ENCODE measurements at places on chromosomes 7 and 10. TPM values are rescaled to one million over a fixed set of nuclear protein-coding genes. Genes with fewer than 3 reads are reported as not detected.

DNA sequence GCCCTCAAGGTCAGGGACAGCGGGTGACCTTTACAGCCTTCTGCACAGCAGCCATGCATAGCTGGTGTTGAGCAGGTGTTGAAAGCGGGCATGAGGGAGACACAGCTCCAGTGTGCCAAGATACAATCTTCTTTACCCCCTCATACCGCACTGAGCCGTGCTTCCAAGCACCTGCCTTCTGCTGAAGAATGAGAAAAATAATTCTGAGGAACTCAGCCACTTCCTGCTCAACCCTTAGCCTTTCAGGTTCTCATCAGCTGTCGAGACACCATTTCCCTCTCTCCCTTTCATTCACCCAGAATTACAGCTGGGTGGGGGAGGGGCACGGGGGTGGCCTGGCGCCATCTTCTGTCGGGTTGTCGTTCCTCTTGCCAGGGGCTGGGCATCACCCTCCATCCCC lies 58.6 kb downstream of the COL13A1 start:
- DNase-seq: no peak

- no peak for DNase-seq
Observed at GRCh38 chr7:44964384-44964830, 14.4 kb downstream of the MYO1G start.

CYP26A1 gene
- total RNA-seq: not detected

- DNase-seq: no peak
Observed at GRCh38 chr10:82234173-82234572, 359.2 kb downstream of the NRG3 start.

DNA sequence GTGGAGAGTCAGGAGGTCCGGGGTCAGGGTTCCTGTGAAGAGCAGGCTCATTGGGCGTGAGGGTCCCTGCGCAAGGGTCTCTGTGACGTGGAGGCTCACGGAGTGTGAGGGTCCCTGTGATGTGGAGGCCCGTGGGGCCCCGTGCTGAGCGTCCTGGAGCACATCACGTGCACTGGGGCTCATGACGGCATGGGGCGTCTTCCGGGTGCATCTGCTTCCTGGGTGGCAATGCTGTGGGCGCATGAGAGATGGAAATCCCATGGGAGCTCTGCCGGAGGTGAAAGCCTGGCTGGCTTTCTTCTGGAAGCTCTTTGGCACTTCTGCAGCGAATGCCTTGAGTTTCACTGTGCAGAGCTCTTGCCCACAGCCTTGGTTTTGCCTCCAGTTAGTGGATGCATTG lies 71.4 kb downstream of the WDR37 start:
- DNase-seq: no peak

CRHR2 gene
- 0.35 TPM for total RNA-seq

DNA sequence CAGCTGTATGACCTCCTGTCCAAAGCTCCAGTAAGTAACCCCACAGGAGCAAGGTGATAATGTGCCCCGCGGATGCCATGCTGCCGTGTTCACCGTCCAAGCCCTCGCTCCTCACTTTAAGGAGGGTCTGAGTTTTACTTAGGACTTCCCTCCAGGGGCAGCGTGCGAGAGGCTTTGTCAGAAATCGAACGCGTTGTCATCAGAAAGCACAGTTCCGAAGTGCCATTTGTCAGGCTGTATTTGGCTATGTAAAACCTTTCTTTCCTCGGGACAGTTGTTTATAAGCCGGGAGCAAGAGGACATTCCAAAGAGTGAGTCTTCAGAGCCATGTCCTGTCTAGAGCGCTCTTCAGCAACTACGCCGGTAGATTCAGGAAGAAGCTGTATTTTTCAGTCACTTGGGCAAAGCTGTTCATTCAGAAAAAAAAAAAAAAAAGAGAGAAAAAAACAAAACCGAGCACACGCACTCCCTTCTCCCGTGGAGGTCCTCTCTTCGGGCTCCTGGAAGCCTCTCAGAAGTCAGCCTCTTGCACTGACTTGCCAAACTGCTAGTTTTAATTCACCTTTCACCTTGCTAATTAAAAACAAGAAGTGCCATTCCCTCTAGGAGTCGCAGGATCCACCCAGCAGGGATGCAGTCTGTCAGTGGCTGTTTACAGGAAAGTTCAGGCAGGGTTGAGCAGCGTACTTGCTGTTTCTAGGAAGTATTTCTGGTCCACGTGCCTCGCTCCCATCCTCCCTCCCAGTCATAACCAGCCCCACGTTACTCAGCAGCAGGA lies at the start of gene SEMA3E:
SEMA3E (minus strand) TSS at position 676 of the 778 bp plus-strand sequence.
- DNase-seq: no peak

DNA sequence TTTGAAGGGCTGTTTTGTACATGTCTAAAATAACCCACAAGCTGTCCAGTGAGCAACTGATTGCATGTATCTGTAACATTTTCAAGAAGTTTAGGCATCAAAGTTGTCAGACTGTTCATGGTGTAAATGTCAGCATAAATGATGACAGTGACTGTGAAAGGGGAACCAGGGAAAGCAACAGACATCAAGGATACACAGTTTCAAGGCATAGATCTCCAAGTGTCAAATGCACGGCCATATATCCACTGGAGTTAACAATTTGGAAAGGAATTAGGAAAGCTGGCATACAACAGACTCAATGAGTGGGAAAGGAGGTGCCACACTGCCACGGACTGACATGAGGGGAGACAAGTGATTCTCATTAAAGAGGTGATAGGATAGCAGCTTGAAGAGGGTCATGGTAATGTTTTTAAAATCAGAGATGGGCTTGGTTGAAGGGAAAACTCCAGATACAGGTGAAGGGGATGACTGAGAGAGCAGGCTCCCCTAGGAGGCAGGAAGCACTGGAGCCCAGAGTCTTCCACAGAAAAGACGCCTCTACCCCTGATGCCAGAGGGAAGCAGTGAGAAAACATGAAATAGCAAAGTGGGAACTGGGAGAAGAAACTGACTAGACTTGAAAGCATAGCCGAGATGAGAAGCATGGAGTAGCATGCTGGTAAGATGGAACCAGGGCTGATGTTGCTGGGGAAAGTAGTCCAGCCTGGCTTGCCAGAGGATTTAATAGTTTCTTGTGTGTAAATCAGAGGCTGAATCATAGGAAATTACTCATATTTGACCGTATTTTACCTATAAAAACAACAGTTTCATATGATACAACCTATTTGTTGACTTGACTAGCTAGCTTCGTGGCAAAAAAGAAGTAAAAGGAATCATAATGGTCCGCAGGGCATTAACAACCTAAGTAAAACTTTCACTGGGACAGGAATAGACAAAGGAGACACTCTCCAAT lies 18.6 kb downstream of the NSMCE4A start:
- no peak for DNase-seq

DNA sequence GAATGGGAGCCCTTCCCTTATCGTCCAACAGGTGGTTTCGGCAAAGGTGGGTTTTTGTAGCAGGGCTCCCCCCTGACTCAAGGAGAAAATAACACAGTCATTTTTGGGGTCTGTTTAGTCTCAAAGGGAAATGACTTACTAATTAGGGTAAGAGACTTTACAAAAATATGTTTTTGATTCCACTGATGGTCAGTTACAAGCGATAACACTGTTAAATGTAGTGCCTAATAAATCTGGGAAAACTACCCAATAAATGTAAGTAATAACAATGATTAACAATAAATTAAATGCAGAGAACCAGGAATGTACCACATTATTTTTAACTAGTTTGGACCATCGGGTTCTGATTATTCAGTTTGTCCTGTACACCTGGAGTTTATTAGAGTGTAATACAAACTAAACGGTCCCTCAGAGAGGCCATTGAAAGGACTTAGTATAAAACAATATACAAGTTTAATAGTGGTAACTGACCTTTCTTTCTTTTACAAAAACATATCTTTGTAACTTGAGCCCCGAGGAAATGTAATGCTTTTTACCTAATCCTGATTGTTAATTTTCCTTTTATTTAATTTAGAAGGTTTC lies 216.2 kb upstream of the HABP2 start:
- DNase-seq: no peak

DNA sequence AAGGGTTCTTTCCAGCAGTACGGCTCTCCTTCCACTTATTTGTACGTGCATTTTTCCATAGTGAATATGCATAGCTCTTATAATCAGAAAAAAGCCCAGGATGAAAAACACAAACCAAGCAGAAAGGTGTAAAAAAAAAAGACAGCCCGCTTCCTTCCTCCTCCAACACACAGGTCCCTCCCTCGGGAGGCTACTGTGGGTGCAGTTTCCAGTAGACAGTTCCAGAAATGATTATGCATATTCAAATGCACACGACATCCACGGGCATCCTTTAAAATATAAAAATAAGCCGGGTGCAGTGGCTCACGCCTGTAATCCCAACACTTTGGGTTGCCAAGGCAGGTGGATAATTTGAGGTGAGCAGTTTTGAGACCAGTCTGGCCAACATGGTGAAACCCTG lies 59.9 kb downstream of the TNRC18 start:
- no peak for DNase-seq

- peak; percentile 69 for DNase-seq
Observed at GRCh38 chr10:27241010-27241651, 534 bp upstream of the ACBD5 start.

CHAT gene
- total RNA-seq: not detected

PRKG1 gene
- 28.1 TPM for total RNA-seq

Measured in Right ventricle myocardium inferior (tissue), 1 donor.